ENCODE measurements at places on chromosomes 3 and 15.

DNA sequence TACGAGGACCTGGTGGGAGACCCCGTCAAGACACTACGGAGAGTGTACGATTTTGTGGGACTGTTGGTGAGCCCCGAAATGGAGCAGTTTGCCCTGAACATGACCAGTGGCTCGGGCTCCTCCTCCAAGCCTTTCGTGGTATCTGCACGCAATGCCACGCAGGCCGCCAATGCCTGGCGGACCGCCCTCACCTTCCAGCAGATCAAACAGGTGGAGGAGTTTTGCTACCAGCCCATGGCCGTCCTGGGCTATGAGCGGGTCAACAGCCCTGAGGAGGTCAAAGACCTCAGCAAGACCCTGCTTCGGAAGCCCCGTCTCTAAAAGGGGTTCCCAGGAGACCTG is 2.5 kb downstream of the CHST2 start:
- no peak for DNase-seq

DNA sequence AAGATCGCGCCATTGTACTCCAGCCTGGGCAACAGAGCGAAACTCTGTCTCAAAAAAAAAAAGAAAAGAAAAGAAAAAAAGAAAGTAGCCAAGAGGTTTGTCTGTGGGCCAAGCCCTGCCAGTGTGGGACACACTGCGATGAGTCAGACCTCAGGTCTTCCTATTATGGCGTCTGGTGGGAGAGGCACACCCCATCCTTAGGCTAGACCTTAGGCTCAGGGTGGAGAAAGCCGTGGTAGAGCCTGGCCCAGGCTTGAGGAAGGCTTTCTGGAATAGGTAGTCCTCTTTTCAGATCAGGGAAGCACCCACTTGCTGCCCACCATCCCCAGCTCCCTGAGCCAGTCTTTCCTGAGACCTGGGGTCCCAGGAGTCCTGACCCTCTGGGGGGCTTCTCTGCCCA is 6.0 kb downstream of the HEMK1 start:
- no peak for DNase-seq

- no peak for DNase-seq
Observed at GRCh38 chr3:148853076-148853475, 12.0 kb upstream of the CPA3 start.

- no peak for DNase-seq
Observed at GRCh38 chr3:131020122-131020693, 6.4 kb downstream of the ASTE1 start.

GRCh38 chr15:73945130-73945508 is 18.9 kb downstream of the LOXL1 start:
- no peak for DNase-seq

DNA sequence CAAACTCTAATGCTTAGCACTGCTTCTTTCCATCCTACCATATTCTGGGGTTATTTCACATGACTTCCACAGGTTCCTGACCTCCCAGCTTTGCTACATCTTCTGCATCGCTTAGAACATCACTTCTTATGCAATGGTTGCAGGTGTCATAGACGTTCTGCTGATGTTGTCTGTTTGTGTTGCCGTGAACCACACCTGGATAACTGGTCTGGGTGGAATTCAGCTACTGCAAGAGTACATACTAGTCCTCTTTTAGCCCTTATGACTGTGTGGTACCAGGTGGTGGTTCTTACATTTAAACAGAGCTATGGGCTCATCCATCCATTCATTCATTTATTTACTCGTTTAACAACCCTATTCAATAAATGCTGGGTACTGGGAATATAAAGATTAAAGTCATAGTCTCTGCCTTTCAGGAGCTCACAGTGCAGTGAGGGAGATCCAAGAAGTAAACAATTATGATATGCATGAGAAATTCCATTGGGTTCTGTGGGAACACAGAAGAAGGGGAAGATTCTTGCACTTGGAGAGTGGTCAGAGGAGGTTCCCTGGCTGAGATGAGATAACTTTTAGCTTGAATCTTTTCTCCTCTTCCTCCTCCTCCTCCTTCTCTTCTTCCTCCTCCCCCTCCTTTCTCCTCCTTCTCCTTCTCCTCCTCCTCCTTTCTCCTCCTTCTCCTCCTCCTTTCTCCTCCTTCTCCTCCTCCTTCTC is 30.8 kb downstream of the TMEM45A start:
- DNase-seq: no peak

GRCh38 chr3:128383316-128384235 is 83.1 kb downstream of the DNAJB8 start:
- peak; percentile 70 for DNase-seq

GRCh38 chr3:124451630-124452317 is 278.5 kb upstream of the UMPS start:
- DNase-seq: no peak

DNA sequence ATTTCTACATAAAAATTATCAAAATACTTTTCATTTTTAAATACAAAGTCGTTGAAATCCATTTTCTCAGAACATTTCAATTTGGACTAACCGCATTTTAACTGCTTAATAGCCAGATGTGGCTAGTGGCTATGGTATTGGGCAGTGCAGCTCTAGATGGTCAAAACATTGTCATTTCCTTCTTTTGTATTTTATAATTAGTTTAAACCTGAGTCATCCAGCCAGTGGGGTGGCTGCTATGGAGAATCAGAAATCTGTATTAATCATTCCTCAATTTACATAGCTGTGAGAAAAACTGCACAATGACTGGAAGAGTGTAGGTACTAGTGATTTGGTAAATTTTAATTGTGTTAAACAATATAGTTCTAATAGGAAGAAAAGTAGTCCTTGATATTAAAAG is 245.3 kb downstream of the PDZRN3 start:
- DNase-seq: no peak

Data from activated CD8-positive, alpha-beta memory T cell treated with anti-CD3 and anti-CD28 coated beads, Interleukin-2, amount 50 U/mL, for 4 hours (primary cell).